Caki2 (cell line): ENCODE measurements at places on chromosomes 1 and 21. TPM values are rescaled to one million over a fixed set of nuclear protein-coding genes. Genes with fewer than 3 reads are reported as not detected.

The FCRL1 gene
- not detected in 2 replicates for total RNA-seq

The FAM72A gene
- 5.5 and 5.7 TPM in 2 replicates for total RNA-seq

The MFSD2A gene
- 5.7 and 6.6 TPM in 2 replicates for total RNA-seq

The BATF3 gene
- 1.2 TPM in 1 of 2 replicates, not detected in the other for total RNA-seq

The NFASC gene
- total RNA-seq = not detected in 2 replicates
